ENCODE measurements at places on chromosomes 6 and 20. TPM values are rescaled to one million over a fixed set of nuclear protein-coding genes. Genes with fewer than 3 reads are reported as not detected.

DNA sequence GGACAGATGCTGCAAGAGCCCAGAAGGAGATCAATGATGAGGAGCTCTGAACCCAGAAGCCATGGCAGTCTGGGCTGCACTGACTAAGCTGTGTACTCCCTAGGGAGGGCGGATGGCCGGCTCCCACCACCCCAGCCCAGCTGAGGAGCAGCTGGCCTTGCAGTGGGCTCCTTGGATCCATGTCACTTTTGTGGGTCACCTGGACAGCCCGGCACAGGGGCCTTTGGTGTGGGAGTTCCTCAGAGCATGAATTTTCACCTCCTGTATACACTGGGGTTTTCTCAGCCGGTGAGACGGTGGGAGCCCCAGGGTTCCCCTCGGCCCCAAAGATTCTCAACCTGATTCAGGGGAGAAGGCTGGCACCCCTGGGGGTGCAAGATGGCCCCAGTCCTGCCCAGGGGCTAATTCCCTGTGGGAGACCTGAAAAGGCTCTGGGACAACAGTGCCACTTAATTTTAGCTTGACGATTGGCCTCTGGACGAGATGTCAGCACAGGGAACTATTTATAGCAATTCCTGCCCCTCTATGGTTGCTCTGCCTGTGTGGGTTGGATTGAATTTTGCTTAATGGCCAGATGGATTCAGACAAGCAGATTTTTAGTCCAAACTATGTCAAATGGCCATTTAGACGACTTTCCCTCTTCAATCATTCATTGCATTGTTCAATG, 121.6 kb upstream of the PMEPA1 start:
- DNase-seq = no peak

GRCh38 chr6:119612911-119613381, 263.4 kb upstream of the MAN1A1 start:
- no peak for DNase-seq

DNA sequence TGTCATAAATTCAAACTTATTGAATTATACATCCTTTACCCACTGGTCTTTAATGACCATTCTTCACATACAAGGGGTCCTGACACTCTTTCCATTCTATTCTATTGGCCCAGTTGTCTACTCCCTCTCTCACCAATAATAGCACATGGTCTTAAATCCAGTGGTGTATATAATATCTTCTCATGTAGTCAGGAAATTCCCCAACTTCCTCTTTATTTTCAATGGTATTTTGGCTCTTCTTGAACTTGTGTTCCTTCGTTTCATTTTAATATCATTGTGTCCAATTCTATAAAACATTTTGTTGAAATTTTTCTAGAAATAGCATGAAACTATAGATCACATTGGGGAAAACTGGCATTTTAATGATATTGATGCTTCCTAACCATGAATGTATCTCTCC, 36.8 kb downstream of the PSMB9 start:
- no peak for DNase-seq

- no peak for DNase-seq
These were observed 21.2 kb downstream of the SERPINB1 start for GRCh38 chr6:2820415-2820814.

GRCh38 chr20:44203161-44203560, 7.4 kb downstream of the OSER1 start:
- DNase-seq = no peak

DNA sequence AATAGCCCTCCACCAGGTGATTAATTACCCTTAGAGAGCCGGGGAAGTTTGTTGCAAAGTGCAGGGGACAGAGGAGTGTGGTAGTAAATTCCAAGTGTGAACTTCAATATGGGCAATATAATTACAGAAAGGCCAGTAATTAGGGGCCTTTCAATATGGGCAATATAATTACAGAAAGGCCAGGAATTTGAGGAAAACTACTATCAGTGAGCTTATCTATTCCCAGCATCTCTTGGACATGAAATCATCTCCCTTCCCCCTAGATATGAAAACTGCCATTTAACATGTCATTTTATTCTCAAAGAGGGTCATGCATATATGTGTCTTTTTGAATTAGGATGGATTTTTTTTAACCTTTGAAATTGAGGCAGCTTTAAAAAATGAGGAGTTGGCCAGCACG, 102.0 kb downstream of the FOXO3 start:
- no peak for DNase-seq

DNA sequence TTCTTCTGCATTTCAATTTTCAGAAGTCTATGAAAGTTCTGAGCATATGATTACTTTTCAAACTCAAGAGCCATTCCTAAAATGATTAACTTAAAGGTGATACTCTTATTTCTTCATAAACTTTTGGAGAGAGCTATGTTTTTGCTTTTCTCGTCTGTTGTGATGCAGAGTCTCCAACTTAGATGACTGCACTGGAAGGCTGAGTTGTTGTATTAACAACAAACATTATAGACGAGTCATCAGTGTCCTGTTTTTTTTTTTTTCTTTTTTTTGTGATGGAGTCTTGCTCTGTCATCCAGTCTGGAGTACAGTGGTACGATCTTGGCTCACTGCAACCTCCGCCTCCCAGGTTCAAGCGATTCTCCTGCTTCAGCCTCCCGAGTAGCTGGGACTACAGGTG, 101.9 kb downstream of the CD109 start:
- no peak for DNase-seq

APCDD1L gene
- total RNA-seq = 0.29 TPM

ZBP1 gene
- 3.6 TPM for total RNA-seq
